NCI-H1092 treated with DMSO at 0.1 percent for 48 hours (cell line): ENCODE measurements at places on chromosomes 1 and 21.

- no peak for DNase-seq
These were observed 175.1 kb downstream of the ADSS2 start for GRCh38 chr1:244276646-244277045.

- no peak for DNase-seq
These were observed 200.0 kb downstream of the TTLL7 start for GRCh38 chr1:83798965-83799364.

DNA sequence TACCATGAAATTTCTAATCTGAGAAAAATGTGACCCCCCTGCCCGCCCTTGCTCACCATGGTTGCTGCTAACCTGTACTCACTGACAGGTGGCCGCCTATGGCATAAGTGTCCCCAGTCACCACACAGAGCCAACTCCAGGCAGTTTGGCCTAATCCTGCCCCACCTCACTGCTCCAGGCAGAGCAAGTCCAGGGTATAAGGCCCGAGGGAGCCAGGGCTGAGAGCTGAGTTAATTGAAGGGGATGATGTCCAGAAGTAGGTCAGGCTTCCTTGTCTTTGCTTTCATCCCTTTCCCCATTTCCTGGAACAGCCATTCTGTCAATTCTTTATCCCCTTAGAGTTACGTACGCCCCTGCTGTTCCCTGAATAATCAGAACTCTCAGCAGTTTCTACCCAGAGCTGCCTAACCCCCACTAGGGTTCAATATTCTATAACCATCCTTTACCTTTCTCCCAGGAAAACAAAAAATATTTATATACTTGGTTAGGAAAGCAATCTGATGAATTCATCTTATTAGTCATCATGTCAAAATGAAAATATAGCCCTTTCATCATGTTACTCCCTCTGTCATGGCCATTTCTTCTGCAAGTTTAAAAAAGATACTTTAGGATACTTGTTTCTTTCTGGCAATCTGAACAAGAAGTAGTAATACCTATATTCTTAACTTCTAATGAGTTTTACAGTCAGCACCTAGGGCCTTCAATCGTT is 29.4 kb upstream of the CD101 start:
- DNase-seq = no peak

GRCh38 chr1:61170328-61171238 is 88.2 kb downstream of the NFIA start:
- no peak for DNase-seq

- DNase-seq = no peak
These were observed 18.3 kb upstream of the UAP1 start for GRCh38 chr1:162543228-162543627.

DNA sequence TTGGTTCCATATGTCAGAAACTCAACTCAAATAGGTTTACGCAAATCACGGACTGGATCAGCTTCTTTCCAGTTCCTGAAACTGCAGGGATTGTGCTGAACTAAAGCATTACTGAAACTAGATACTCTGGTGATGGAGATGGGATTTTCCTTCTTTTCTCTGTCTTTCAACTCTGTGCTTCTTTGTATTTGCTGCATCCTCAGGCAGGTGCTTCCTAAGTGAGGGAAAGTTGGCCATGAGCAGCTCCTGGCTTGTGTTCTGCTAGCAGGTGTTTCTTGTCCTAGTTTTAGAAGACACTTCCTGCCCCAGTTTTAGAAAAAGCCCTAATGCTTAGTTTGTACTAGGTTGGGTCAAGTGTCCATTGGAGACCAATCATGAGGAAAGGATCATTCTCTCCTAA is 86.7 kb upstream of the USP24 start:
- no peak for DNase-seq

GRCh38 chr1:224450561-224451350 is 16.2 kb upstream of the WDR26 start:
- DNase-seq = no peak

DNA sequence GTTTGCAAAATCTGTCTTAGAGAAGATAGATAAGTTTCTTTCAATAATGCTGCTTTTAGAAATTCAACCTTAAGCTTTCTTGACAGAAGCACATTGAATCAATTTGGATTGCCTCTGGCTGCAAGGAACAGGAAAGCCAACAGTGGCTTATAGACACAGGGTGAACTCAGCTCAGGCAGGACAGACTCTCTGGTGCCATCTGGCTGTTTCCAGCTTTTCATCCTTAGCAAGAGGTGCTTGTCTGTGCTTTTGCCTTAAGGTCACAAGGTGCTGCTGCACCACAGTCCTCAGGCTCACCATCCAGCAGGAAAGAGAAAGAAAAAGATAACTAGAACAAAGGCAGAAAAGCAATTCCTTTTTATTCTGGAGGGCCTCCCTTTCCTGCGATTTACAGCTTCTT is 93.7 kb upstream of the ETS2 start:
- peak; percentile 96 for DNase-seq

GRCh38 chr1:201933840-201934430 is 12.4 kb downstream of the LMOD1 start:
- no peak for DNase-seq

DNA sequence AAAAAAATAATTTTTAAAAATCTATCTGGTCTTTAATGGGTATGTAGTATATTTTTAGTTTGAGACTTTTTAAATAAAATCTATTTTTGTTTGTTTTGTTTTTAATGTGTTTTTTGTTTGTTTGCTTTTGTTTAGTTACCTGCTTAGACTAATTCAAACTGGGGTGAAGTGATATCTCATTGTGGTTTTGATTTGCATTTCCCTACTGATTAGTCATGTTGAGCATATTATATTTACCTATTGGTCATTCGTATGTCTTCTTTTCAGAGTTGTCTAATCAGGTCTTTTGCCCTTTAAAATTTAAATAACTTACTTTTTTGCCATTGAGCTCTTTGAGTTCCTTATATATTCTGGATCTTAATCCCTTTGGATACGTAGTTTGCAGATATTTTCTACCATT is 20.3 kb downstream of the CD1B start:
- DNase-seq = no peak
